ENCODE measurements at places on chromosomes 3 and 15.

GRCh38 chr3:39810647-39811161 lies 1.3 kb downstream of the MYRIP start:
- no peak for DNase-seq

DNA sequence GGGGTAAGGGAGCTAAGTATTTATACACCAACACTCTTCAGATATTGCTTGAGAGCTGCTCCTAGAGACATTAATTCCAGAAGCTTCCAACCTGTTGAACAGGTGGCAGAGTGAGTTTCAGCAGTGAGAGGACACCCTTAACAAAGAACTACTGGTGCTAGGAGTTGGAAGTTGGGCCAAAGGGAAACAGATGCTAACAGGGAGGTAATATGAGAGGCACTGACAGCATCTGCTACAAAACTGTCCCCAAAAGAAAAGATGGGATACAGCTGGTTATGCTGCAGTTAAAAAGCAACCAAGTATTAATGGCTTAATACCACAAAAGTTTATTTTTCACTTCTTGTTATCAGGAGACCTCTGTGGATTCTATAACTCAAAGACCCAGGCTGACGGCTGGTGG lies 104.5 kb upstream of the SATB1 start:
- no peak for DNase-seq

- DNase-seq: no peak
Observed at GRCh38 chr3:88732186-88732585, 375.2 kb upstream of the EPHA3 start.

DNA sequence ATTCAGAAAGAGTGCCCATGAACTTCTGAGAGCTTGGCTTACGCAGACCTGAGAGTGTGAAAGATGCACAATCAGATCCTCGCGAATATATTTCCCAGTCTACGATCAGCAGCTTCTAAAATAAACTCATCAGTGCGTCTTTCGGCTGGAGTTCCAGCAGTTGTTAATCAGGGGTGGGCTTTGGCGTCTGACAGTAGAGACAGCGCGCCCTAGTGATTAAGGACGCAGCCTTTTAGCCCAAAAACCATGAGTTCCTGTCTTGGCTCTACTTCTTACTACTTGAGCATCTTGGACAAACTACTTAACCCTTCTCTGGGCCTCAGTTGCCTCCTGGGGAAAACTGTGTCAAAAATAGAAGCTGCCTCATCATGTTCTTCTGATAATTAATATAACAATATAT lies 15.8 kb upstream of the ARRDC4 start:
- DNase-seq: no peak

GRCh38 chr3:25540273-25540672 lies 112.2 kb downstream of the RARB start:
- DNase-seq: no peak

DNA sequence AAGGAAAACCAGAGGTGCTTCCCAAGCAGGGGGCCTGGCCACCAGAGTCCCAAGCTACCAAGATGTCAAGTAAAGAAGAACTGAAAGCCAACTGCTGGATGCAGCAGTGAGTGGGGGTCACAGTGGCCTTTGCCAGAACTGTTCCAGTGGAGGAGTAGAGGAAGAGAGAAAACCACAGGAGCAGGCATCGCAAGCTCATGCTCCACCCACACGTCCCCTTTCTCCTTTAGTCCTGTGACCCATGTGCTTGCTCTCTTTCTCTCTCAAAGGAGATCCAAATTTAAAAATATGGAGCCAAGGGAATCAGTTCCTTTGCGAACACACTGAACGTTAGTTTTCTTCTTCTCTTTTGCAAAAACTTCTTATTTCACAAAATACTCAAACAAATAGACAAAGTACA lies 12.4 kb upstream of the ABHD2 start:
- no peak for DNase-seq

DNA sequence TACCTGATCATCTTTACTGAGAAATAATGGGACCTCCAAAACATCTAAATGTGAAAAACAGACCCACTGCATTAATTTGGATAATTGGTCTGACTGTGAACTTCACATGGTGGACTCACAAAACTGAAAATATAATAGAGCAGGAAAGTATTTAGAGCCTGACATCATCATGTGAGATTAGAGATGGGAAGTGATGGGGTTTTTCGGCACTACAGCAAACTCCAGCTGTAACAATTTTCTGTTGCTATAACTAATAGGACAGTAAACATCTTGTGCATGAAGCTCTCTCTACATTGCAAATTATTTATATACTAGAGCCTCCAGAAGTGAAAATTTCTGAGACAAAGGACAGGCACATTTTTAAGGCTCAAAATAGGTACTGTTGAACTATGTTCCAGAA lies 32.2 kb downstream of the VEPH1 start:
- no peak for DNase-seq

DNA sequence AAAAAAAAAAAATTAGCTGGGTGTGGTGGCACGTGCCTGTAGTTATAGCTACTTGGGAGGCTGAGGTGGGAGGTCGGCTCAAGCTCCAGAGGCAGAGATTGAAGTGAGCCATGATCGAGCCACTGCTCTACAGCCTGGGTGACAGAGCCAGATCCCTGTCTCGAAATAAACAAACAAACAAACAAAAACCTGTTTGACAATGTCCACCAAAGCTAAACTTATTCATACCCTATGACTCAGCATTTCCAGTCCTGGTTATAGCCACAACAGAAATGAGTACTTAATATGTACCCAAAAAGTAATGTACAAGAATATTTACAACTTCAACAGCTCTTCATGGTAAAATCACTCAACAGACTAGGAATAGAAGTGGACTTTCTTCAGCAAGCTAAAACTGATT lies 31.1 kb downstream of the SERP1 start:
- DNase-seq: no peak

DNA sequence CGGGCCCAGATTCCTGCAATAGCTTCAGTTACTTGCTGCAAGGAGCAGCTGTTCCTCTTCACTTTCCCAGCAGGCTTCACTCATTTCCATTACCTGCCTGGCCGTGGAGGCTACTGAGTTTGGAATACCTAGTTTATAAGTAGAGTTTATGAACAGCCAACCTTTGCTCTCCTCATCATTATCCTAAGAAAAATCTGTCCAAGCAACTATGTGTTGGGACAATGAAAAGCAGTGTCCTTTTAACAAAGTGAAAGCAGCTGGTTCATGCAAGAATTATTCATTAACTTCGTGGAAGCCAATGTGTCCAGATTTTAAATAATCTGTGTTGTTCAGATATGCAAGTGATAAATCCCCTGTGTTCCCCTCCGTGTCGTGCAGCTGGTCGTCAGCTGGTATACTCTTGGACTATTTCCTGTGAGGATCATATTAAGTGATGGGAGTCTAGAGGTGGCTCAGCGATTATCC lies 39.3 kb upstream of the SSR3 start:
- DNase-seq: no peak
